NCI-H2171 (cell line): ENCODE measurements at places on chromosomes 6 and 20.

GRCh38 chr6:110703010-110703905 is 112.0 kb downstream of the CDK19 start:
- DNase-seq: no peak

DNA sequence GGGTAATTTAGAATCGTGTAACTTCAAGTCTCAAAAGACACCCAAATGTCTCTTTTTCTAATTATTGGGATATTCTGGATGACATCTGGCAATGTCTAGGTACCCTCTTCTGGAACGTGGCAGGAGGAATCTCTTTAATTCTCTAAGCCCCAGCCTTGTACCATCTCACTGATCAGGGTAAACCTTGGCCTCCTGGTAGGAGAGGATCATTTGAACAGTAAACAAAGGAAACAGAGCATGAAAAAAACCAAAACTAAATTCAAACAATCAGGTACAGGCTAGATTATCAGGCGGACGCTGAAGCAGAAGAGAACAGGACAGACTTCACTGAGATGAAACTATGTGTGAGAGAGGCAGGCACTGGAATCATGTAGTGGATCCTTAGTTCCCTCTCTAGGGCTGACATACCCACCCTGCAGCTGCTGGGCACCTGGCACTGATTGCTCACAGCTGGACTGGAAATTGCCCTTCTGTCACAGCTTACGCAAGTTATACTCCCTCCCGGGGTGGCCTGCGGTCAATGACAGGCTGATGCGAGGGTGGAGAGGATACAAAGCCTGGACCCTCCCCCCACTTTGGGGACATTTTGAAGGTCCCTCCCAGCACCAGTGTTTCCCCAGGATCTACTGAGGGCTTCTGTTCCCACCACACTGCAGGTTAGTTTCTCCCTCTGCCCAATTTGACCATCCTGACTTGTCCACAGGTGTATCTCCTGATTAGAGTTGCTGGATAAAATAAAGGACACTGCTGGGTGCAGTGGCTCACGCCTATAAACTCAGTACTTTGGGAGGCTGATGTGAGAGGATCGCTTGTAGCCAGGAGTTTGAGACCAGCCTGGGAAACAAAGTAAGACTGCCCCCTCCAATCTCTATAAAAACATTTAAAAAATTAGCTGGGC is 20.6 kb upstream of the ZBTB24 start:
- no peak for DNase-seq

DNA sequence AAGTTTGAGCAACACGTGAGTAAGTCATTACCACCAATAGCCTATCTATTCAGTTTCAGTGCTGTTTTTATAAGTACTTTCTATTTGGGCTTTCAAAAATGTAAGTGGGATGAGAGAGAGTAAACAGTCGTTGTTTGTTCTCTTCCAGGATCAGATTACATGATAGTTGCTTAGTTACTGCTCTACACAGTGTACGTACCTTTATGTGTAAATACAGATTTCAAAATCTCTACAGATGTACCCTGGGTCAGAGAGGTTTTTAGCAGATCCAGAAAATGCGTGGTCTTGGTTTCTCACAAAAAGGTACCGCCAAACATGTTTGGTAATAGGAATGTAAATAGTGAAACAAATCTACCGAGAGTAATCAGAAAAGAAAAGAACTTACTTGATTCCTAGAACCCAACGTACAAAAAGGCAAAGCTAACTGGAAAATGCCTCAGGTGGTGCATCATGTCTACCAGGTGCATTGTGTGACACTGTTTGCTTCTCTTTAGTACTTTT is 421.1 kb downstream of the BCKDHB start:
- DNase-seq: peak; percentile 42

GRCh38 chr6:130913120-130913519 is 85.9 kb downstream of the SMLR1 start:
- no peak for DNase-seq

- no peak for DNase-seq
Measured at GRCh38 chr6:159973406-159973805, 4.5 kb downstream of the IGF2R start.

DNA sequence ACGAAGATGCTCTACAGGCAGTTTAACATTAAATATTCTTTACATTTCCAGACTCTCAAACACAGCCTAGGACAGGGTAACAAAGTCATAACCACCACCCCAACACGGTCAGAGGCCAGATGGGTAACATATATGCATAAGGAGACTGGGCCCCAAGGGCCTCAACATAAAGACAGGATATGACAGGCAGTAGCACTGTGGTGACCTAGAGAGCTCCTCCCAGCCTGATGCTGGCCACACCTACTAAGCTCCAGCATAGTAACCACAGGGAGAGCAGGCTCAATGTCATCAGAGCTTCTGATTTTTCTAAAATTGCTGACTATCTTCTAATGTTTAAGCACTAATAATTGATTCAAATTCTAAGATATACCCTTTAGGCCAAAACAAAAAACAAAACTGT is 21.7 kb downstream of the SMLR1 start:
- no peak for DNase-seq

DNA sequence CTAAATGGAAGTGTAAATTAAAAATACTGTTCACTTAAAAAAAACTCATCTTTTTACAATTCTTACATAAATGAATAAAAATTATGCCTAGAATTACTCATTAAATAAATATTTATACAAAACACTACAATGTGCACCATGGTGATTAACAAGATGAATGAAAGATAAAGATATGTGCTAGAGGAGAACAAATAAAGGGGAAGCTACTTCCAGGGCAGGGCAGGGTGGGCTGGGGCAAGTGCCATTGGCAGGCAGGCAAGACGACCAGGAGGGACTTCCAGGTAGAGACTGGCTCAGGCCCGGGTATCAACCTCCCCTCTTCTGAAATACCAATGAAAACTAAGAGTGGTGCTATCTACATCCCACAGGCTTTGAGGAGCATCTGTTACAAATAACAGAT is 20.4 kb downstream of the PREP start:
- no peak for DNase-seq

DNA sequence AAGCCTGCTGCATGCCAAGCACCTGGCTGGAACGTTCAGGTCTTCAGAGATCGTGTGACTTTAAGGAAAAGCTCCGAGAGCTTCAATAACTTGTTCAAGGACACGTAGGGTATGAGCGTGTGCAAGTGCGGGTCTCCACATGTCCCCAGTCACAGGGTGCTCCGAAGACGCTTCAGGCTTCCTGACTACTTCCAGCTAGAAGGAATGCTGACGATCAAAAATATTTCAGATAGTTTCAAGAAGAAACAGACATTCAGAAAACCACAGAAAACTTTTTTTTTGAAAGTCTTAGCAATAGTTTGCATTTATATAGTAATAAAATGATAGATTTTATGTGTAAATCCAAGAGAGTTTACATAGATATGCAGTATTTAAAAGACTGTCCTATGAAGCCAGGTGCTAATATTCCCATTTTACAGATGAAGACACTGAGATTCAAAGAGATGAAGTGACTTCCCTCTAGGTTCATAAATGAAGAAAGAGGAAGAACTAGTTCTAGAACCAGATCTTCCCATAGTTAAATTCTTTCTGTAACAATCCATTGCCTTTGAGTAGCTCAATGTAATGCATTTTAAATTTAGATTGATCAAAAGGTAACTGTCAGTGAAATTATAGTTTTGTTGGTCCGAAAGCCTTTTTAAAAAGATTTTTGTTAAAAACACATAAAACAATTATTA is 247.6 kb downstream of the MYLK4 start:
- DNase-seq: no peak

GRCh38 chr6:117204903-117205302 is 60.5 kb upstream of the VGLL2 start:
- DNase-seq: no peak

GRCh38 chr6:168923171-168923570 is 330.5 kb downstream of the THBS2 start:
- DNase-seq: no peak

DNA sequence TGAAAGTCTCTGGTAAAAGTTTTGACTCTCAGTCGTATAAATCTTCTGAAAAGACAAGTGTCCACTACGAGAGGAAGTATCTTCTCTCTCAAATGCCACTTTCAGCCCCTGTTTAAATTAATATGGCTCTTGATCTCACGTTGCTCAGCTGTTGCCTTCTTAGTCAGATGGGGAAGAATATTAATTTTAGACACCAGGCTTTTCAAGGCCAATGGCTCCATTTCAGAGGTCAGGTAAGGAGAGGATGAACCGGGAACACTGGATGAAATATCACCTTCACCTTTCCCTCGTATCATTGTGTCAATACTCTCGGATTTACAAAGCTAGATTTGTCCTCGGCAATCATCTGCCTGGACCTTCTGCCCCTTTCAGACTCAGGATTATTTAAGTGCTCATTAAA is at the start of gene MYLK4:
MYLK4 (minus strand) TSS at position 91 of the 400 bp plus-strand sequence. CDS start 1,628 bp downstream, outside the sequence.
- no peak for DNase-seq

GRCh38 chr20:37349517-37350491 is 3.9 kb downstream of the SRC start:
- DNase-seq: no peak

DNA sequence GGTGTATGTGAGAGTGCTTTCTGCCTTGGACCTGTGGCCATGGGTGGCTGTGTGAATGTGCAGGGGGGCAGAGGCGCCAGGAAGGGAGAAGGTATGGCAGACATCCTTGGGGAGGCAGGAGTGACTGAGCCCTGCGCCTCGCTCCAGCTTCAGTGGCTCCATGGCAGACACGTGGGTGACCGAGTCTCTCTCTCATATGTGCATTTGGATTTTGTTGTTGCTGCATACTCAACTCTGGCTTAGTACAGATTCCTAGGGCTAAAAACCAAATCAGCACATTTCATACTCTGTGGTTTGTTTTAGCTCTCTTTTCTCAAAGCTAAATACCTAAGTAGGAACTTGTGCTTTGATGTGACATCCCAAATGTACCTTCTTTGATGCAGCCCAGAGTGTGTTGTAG is 97.6 kb downstream of the DTD1 start:
- no peak for DNase-seq

GRCh38 chr6:12602951-12603672 is 113.5 kb upstream of the PHACTR1 start:
- DNase-seq: no peak

DNA sequence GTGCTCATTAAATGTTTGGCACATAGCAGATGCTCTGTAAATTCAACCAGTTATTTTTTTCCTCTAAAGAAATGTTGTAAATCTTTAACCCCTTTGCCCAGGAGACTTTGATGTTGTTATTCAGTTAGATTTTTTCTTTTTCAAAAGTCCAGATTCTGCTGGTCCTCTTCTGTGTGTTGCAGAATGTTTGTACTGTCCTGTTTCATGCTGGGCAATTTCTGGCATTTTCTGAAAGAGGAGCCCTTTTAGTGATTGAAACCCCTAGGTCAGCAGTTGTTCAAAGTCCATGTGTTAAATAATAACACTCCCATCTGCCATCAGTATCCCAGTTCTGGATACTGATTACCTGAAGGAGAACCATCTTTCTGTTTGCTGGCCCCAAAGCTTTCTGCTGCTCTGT is 1.3 kb upstream of the SLC17A1 start:
- no peak for DNase-seq

GRCh38 chr6:136553166-136553787 is 3.1 kb upstream of the MAP7 start:
- no peak for DNase-seq

- DNase-seq: no peak
Measured at GRCh38 chr20:53891306-53891894, 179.0 kb downstream of the BCAS1 start.
